Aorta (tissue), 5 donors: ENCODE measurements at places on chromosomes 1 and 21. TPM values are rescaled to one million over a fixed set of nuclear protein-coding genes. Genes with fewer than 3 reads are reported as not detected.

- H3K27ac ChIP-seq: peak overlapping the region; percentile 6
- no peaks in the 10 kb centered on the region for H3K27me3 ChIP-seq
- H3K36me3 ChIP-seq: no peaks in the 10 kb centered on the region
- no peak overlapping the region for H3K4me3 ChIP-seq
Observed at GRCh38 chr1:83994111-83994510, 4.8 kb downstream of the TTLL7 start.

- no peak for DNase-seq
- no peak overlapping the region for H3K27ac ChIP-seq
- no peaks in the 10 kb centered on the region for H3K36me3 ChIP-seq
- H3K27me3 ChIP-seq: no peaks in the 10 kb centered on the region
- peaks cover 6% of the 10 kb centered on the region for H3K4me1 ChIP-seq
Observed at GRCh38 chr1:183484254-183484653, 12.0 kb downstream of the SMG7 start.

DNA sequence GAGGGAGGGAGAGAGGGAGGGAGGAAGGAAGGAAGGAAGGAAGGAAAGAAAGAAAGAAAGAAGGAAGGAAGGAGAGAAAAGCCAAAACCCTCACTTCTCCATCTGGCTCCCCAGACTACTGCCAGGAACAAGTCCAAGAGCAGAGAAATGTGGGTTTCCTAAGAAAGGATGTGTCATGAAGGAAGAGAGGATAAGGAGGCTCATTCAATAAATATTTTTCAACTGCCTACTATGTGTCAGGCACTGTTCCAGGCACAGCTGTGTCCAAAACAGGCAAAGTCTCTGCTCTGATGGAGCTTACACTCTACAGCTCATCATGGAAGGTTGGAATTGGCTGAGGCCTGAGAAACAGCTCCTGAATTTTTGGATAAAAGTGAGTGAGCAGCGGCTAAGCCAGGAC is 42.6 kb upstream of the ATP2B4 start:
- no peaks in the 10 kb centered on the region for H3K27me3 ChIP-seq
- no peaks in the 10 kb centered on the region for H3K4me1 ChIP-seq
- H3K27ac ChIP-seq: no peak overlapping the region
- no peak for DNase-seq
- no peaks in the 10 kb centered on the region for H3K36me3 ChIP-seq
- H3K4me3 ChIP-seq: no peak overlapping the region

DNA sequence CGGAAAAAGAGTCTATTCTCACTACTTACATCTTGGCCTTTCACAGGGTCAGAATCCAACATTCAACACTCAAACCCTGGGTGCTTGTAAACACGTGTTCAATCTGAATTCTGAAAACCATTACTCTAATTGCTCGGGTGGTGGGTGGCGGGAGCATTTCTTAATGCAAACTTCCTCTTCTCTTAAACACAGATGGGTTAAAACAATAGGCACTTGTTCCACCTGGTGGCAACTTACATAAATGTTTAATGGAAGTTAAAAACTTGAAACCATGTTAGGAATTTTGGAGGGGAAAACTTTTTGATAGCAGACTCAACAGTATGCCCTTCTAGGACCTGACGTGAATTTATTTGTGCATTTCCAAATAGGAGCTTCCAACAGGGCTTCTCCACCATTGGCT is 23.4 kb upstream of the TDRD10 start:
- H3K27me3 ChIP-seq: no peaks in the 10 kb centered on the region
- no peak overlapping the region for H3K4me3 ChIP-seq
- H3K36me3 ChIP-seq: no peaks in the 10 kb centered on the region
- H3K27ac ChIP-seq: no peak overlapping the region
- DNase-seq: no peak
- H3K4me1 ChIP-seq: no peaks in the 10 kb centered on the region

MRAP gene
- not detected for total RNA-seq

GRCh38 chr1:155910621-155911121 is 478 bp downstream of the RIT1 start:
- peaks cover 10% of the 10 kb centered on the region for H3K36me3 ChIP-seq
- H3K4me1 ChIP-seq: no peaks in the 10 kb centered on the region
- no peak for DNase-seq

AKR1A1 gene
- total RNA-seq: 102 TPM

DNA sequence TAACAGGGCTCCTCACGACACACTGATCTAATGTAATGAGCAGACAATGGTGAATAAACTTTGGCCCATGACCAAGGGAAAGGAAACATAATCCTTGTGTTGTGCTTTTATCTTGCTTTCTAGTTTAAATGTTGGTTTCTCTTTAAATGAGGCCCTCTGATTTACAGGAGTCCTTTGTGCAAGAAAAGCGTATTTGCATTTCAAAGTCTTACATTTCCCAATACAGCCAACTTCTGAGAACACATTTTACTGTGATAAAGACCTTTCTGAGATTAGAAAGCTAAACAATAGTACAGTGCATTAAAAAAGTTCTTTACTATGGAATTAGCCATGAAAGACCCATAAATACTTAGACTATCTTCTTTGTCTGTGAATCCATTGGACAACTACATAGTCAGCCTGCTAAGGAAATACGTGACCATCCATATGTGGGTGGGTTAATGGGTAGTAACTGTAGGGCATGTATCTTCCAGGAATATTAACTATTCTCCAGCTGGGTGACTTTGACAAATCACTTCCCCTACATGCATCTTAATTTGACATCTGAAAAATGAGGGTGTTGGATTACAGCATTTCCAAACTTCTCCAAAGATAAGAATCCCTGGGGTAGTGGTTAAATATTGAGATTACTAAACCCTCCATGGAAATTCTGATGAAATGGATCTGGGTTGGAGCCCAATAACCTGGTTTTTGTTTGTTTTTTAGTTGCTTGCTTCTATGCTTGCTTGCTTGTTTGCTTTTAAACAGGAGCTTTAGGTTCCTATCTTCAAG is 50.3 kb upstream of the USP1 start:
- peaks cover 2% of the 10 kb centered on the region for H3K27me3 ChIP-seq
- DNase-seq: no peak
- no peak overlapping the region for H3K4me3 ChIP-seq
- H3K4me1 ChIP-seq: no peaks in the 10 kb centered on the region
- H3K27ac ChIP-seq: no peak overlapping the region
- H3K36me3 ChIP-seq: no peaks in the 10 kb centered on the region

SH3D21 gene
- total RNA-seq: 6.9 TPM

C1QB gene
- 225 TPM for total RNA-seq

GRCh38 chr1:233251201-233251720 is 44.3 kb downstream of the PCNX2 start:
- no peak overlapping the region for H3K27ac ChIP-seq
- H3K4me3 ChIP-seq: no peak overlapping the region
- no peaks in the 10 kb centered on the region for H3K27me3 ChIP-seq
- DNase-seq: no peak
- H3K4me1 ChIP-seq: no peaks in the 10 kb centered on the region

EFCAB7 gene
- 3.0 TPM for total RNA-seq

- H3K4me1 ChIP-seq: no peaks in the 10 kb centered on the region
- H3K27me3 ChIP-seq: no peaks in the 10 kb centered on the region
- DNase-seq: no peak
Observed at GRCh38 chr1:55466373-55466772, 251.2 kb upstream of the USP24 start.

DNA sequence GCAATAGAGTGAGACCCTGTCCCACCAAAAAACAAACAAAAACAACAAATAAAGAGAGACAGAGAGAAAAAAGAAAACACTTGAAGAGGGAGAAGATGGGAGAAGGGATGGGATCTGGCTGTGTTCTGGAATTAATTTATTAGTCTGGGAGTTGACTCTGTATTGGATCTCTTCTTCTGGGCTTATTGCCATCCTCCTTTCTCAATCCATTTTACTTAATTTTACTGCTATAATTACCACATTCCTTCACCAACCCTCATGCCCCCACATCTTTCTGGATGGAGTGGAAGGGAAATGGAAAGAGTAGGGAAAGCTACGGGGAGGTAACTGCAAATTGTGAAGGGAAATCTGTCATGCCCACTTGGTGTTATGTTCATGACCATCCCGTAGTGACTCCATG is 42.9 kb downstream of the FMN2 start:
- H3K27me3 ChIP-seq: no peaks in the 10 kb centered on the region
- H3K4me3 ChIP-seq: no peak overlapping the region
- no peak for DNase-seq
- H3K27ac ChIP-seq: no peak overlapping the region
- H3K36me3 ChIP-seq: no peaks in the 10 kb centered on the region

OR14K1 gene
- total RNA-seq: 0.62 TPM

CLCA4 gene
- 0.18 TPM for total RNA-seq

BLACAT1 gene
- not detected for total RNA-seq

DNA sequence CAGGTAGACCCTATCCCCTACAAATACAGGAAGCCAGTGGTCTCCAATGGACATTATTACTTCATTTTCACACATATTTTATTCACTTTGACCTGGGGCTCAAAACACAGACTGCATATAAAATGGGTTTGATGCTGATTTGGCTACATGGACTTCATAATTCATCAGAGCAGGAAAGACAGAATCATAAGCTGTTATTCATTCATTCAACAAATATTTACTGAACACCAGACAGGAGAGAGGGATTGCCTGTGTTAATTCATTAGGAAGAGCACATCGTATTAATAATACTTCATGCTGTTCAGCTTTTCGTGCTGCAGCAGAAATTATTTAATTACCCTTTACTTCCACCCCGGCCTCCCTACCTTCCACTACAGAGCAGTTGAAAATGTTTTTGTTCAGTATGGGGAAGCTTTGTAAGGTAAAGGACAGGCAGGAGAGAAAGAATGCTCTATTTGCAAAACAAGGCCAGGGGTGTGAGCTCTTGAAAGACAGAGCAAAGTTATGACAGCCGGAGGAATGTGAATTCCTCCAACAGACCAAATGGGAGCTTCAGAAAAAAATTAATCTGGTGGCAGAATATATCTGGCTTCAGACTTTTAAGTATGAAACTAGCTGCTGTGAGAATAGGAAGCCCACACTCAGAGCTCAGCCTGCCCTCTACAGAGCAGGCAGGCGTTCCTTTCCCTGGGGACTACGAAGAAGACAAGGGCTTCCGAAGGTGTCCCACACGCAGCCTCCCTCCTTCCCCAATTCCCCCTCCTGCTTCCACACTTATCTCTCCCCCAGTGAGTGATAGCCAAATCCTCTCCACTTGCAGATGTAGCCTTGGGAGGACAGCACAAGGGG is 58.0 kb downstream of the MDM4 start:
- DNase-seq: no peak
- H3K4me3 ChIP-seq: no peak overlapping the region
- H3K36me3 ChIP-seq: no peaks in the 10 kb centered on the region
- no peak overlapping the region for H3K27ac ChIP-seq
- H3K27me3 ChIP-seq: no peaks in the 10 kb centered on the region

- no peak overlapping the region for H3K27ac ChIP-seq
- no peaks in the 10 kb centered on the region for H3K36me3 ChIP-seq
- no peak for DNase-seq
- no peaks in the 10 kb centered on the region for H3K4me1 ChIP-seq
Observed at GRCh38 chr1:185661971-185662370, 72.2 kb upstream of the HMCN1 start.

CFAP57 gene
- total RNA-seq: 0.13 TPM

- DNase-seq: no peak
- no peaks in the 10 kb centered on the region for H3K27me3 ChIP-seq
- no peak overlapping the region for H3K27ac ChIP-seq
- no peaks in the 10 kb centered on the region for H3K4me1 ChIP-seq
- H3K36me3 ChIP-seq: no peaks in the 10 kb centered on the region
- H3K4me3 ChIP-seq: no peak overlapping the region
Observed at GRCh38 chr1:62025154-62025553, 169.5 kb upstream of the L1TD1 start.

GRCh38 chr1:213826891-213827290 is 160.9 kb upstream of the PROX1 start:
- H3K36me3 ChIP-seq: no peaks in the 10 kb centered on the region
- DNase-seq: no peak
- H3K27ac ChIP-seq: no peak overlapping the region
- H3K4me1 ChIP-seq: no peaks in the 10 kb centered on the region
- H3K4me3 ChIP-seq: no peak overlapping the region
- no peaks in the 10 kb centered on the region for H3K27me3 ChIP-seq

MROH9 gene
- 0.39 TPM for total RNA-seq

SLFNL1 gene
- total RNA-seq: 0.69 TPM

GRCh38 chr1:247113094-247113497 is 8.9 kb upstream of the ZNF669 start:
- H3K36me3 ChIP-seq: no peaks in the 10 kb centered on the region
- no peak for DNase-seq

SLAMF1 gene
- 1.6 TPM for total RNA-seq

DNA sequence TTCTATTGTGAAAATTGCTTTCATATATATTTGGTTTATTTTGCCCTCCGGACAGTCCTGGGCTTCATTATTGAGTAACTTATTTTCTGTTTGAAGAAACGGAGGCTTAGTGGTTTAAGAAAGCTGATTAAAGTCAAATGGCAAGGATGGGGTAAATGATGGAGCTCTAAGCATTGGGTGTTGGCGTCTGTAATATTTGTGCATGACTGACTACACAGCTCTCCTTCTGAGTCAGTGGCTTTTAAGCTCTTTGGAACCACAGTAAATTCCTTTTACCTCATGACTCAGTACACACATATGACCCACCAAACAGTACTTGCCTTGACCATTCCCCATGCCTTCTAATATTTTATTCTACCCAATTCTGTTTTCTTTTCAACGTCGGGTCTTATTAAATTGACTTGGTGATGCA is 21.0 kb downstream of the B3GALT5 start:
- H3K4me3 ChIP-seq: no peak overlapping the region
- no peaks in the 10 kb centered on the region for H3K36me3 ChIP-seq
- DNase-seq: no peak
- H3K27me3 ChIP-seq: no peaks in the 10 kb centered on the region

TNFRSF14 gene
- 89.1 TPM for total RNA-seq

DNA sequence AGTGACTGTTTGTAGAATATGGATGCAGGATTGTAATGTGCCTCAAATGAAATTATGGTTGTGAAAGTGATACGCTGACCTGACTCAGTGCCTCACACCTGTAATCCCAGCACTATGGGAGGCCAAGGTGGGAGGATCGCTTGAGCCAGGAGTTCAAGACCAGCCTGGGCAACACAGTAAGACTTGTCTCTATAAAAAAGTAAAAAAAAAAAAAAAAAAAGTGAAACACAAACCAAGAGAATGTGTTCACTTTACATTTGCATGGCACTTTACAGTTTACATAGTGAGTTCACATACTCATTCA is 2.0 kb downstream of the CAPN2 start:
- no peaks in the 10 kb centered on the region for H3K27me3 ChIP-seq
- H3K36me3 ChIP-seq: no peaks in the 10 kb centered on the region
- no peak overlapping the region for H3K27ac ChIP-seq
- H3K4me1 ChIP-seq: no peaks in the 10 kb centered on the region
- H3K4me3 ChIP-seq: no peak overlapping the region

- no peak for DNase-seq
- H3K27ac ChIP-seq: no peak overlapping the region
- no peaks in the 10 kb centered on the region for H3K27me3 ChIP-seq
- no peaks in the 10 kb centered on the region for H3K4me1 ChIP-seq
Observed at GRCh38 chr1:214966346-214966745, 116.2 kb upstream of the KCNK2 start.

GRCh38 chr1:86499987-86500593 is 31.4 kb downstream of the CLCA1 start:
- H3K4me1 ChIP-seq: no peaks in the 10 kb centered on the region
- H3K4me3 ChIP-seq: no peak overlapping the region
- H3K27ac ChIP-seq: no peak overlapping the region
- no peak for DNase-seq
- no peaks in the 10 kb centered on the region for H3K36me3 ChIP-seq

CZIB gene
- total RNA-seq: 66.5 TPM
